Activated CD4-positive, alpha-beta T cell treated with anti-CD3 and anti-CD28 coated beads for 36 hours (primary cell): ENCODE measurements at places on chromosomes 7 and 10.

DNA sequence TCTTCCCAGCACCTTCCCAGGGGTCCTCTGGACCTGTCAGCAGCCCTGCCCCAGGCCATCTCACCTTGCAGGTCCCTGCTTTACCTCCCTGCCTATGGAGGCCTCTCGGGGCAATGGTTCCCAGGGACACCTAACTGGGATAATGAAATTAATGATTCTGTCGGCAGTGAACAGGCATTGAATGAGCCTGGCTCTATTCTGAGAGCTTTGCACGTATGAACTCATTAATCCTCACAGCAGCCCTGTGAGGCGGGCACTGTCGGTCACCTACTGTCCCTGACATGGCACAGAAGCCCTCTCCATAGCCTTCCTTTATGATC lies 22.9 kb downstream of the ADCYAP1R1 start:
- no peak for DNase-seq

GRCh38 chr7:157627646-157628045 lies 290.8 kb downstream of the DNAJB6 start:
- DNase-seq: no peak

GRCh38 chr10:6164271-6165095 lies 38.2 kb upstream of the PFKFB3 start:
- no peak for DNase-seq

DNA sequence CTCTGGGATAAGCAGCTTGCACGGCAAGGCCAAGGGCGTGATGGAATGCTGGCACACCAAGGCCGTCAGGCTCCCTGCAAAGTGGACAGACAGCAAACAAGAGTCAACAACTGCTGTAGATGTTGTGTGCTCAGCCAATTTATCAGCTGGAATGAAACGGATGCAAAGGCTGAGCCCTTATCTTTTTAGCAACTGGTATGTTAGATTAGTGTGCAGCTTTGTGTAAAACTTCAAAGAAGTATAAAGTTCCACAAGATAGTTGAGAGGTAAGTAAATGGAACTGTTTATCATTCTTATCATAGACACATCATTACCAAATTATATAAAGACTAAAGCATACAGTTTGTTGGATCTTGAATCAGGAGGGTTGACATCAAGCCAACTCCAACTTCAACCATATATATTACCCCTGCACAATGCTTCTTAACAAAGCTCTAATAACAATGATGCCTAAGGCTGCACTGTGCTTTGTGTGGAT lies 289.0 kb downstream of the TNS3 start:
- no peak for DNase-seq

- no peak for DNase-seq
Observed at GRCh38 chr7:128170461-128170860, 70.6 kb upstream of the LEP start.

DNA sequence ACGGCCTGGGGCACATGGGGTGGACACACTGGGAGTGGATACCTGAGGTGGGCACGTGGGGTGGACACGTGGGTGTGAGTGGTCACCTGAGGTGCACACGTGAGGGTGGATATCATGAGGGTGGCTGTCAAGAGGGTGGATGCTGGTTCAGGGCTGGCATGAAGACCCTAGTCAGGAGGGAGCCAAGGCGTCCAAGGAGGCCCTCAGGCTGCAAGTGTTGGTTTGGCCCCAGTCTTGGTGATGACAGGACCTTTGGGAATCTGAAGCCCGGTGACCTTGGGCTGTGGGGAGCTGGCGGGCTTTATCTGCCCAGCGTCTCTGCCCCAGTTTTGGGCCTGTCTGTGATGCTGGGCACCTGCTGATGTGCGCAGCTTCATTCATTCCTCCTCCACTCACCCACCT lies 24.9 kb upstream of the PFKFB3 start:
- DNase-seq: no peak

- no peak for DNase-seq
Observed at GRCh38 chr7:36625247-36625646, 99.0 kb downstream of the AOAH start.

- DNase-seq: no peak
Observed at GRCh38 chr10:11682851-11683250, 59.3 kb upstream of the ECHDC3 start.

GRCh38 chr10:70247360-70247759 lies 14.1 kb upstream of the PPA1 start:
- DNase-seq: no peak

DNA sequence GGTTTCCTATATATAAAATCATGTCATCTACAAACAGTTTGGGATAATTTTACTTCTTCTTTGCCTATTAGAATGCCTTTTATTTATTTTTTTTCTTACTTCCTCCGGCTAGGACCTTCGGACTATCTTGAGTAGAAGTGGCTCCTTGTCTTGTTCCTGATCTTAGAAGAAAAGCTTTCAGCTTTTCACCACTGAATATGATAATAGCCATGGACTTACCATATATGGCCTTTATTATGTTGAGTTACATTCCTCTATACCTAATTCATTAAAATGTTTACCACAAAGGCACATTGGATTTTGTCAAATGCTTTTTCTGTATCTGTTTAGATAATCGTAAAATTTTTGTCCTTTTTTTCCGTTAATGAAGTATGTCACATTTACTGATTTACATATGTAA lies 395.7 kb downstream of the NXPH1 start:
- no peak for DNase-seq

DNA sequence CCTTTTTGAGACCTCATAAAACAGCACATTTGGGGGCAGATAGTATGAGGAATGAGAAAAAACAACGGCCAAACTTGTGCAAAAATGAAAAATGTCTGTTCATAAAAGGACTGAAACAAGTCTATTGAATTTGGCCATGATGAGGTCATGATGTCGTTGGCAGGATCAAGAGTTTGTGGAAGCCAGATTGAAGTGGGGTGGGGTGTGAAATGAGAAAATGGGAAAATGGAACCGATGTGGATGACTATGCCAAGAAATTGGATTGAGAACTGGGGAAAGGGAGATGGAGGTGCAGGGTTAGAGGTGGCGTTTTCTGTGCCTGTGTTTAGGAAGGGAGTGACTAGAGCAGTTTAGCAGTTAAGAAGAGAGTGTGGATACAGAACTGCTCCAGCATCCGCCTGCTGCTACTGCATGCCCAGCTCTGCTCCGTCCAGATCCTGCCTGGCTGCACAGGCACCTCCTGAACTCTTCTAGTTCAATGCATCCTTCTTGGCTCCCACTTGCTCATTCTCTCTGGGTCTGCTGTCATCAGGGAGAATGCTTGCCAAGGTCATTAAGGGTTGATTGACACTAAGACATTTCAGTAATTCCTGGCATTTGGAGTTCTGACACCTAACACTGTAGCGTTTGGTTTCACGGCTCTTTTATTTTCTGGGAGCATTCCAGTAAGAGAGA lies 111.9 kb downstream of the GALNT17 start:
- no peak for DNase-seq

GRCh38 chr10:63935705-63936104 lies 414.5 kb downstream of the REEP3 start:
- DNase-seq: no peak

DNA sequence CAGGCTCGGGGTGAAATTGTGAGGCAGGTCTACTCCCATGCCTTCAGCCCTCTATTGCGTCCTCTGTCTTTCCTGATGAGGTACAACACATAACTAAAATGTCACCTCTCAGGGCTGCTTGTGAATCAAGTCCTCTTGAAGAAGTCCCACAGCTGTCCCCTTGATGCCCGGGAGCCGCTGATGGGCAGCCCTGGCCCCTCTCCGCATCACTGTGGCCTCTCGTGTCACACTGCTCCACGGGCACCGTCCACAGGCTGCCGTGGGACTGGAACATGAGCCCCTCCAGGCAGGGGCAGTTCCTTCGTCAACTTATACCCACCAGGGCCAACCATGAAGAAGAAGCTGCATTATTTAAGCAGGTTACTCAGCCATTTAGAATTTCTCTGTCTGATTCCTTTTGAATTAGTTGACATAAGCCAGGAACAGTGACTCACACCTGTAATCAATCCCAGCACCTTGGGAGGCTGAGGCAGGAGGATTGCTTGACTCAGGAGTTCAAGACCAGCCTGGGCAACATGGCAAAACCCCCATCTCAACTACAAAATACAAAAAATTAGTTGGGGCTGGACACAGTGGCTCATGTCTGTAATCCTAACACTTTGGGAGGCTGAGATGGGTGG lies 58.5 kb upstream of the UBE3C start:
- no peak for DNase-seq

DNA sequence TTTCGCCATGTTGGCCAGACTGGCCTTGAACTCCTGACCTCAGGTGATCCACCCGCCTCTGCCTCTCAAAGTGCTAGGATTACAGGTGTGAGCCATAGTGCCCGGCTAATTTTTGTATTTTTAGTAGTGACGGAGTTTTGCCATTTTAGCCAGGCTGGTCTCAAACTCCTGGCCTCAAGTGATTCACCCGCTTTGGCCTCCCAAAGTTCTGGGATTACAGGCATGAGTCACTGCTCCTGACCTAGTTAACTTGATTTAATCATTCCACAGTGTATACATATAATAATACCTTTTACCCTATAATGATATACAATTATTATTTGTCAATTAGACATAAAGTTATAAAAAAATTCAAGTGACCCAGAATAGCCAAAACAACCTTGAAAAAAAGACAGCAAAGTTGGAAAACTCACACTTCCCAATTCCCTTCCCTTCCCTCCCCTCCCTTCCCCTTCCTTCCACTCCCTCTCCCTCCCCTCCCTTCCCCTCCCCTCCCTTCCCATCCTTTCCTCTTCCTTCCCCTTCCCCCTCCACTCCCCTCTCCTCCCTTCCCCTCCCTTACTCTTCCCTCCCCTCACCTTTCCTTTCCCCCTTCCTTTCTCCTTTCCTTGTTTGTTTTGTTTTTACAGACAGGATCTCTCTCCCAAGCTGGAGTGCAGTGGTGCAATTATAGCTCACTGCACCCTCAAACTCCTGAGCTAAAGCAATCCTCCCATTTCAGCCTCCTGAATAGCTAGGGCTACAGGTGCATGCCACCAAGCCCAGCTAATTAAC lies 14.8 kb upstream of the ZMIZ2 start:
- no peak for DNase-seq

DNA sequence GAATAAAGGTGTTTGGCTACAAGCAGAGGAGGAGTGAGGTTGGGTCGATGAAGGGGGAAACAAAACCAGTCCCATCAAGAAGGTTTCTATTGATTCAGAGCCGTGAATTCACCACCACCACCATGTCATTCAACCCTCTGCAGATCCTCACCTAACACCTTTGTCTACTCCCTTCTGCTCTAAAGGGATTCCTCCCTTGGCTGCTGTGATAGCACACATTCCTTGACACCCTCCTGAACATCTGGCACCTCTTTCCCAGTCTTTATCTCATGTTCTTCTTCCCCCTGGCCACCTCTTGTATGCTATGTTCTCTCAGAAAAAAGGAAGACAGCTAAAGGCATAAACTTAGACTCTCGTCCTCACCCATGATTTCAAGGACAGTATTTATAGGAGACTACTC lies 318.0 kb downstream of the GPAM start:
- no peak for DNase-seq

DNA sequence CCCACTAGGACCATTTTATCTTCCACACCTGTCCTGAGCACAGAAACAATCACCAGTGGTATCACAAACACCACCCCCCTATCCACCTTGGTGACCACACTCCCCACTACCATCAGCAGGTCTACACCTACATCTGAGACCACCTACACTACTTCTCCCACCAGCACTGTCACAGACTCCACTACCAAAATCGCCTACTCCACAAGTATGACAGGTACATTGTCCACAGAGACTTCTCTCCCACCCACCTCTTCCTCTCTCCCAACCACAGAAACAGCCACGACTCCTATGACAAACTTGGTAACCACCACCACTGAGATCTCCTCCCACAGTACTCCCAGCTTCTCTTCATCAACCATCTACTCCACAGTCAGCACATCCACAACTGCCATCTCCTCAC lies 3.3 kb downstream of the MUC3A start:
- peak; percentile 27 for DNase-seq

DNA sequence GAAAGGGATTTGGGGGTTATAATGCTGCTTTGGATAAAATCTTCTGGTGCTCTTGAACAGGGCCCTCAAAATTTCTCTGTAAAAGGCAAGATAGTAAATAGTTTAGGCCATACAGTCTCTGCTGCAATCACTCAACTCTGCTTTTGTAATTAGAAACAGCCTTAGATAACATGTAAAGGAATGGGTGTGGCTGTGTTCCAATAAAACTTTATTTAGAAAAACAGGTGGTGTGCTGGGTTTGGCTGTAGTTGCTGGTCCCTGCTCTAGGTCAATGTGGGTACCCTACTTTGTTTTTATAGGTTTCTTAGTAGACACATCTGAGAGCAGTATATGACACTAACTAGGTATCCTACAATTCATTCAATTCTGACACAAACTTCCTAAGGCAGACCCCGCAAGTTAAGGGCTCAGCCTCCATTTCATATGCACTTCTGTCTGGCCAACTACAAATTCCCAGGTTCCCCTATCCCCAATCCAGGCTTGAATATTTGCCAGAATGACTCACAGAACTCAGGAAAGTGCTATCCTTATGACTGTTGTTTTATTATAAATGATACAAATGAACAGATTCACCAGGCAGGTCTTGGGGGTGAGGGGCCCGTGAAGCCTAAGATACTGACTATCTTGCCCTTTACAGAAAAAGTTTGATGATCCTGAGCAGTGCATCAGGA lies 349.9 kb downstream of the RPS24 start:
- no peak for DNase-seq

GRCh38 chr7:115146148-115146547 lies 224.3 kb downstream of the MDFIC start:
- no peak for DNase-seq

DNA sequence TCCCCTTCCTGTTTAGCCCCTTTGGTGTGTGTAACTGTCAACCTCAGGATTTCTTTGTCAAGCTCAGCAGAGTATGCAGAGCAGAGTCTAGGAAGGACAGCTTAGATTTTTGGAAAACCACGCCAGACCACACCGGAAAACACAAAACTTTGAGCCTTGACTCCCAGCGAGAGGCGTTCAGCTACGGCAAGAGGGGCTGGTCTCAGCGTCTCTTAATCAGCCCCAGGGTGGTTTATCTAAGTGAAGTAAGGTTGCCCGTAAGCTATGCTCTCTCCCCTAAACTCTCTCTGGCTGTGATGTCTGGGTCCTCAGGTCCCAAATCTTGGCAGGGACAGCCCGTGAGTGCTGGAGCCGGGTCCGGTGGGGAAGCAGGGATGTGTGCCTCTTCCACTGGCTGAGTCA lies 230.9 kb downstream of the KLF6 start:
- DNase-seq: peak; percentile 17

DNA sequence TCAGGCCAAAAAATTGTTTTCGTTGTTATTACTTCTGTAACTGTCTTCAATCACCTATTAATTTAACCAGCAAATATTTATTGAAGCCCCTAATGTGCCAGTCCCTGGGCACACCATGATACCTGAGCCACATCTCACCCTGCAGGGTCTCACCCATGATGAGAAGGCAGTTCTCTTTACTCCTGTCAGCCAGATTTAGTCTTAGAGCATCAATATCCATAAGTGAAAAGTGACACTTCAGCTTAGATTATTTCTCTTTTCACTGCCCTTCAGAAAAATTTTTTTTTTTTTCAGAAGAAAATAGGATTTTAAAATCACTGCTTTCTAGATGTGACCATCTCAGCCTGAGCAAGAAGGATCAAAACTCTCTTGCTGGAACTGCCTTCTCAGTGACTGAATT lies 258.6 kb upstream of the NFE2L3 start:
- no peak for DNase-seq
